ENCODE measurements at places on chromosomes 5 and 9.

DNA sequence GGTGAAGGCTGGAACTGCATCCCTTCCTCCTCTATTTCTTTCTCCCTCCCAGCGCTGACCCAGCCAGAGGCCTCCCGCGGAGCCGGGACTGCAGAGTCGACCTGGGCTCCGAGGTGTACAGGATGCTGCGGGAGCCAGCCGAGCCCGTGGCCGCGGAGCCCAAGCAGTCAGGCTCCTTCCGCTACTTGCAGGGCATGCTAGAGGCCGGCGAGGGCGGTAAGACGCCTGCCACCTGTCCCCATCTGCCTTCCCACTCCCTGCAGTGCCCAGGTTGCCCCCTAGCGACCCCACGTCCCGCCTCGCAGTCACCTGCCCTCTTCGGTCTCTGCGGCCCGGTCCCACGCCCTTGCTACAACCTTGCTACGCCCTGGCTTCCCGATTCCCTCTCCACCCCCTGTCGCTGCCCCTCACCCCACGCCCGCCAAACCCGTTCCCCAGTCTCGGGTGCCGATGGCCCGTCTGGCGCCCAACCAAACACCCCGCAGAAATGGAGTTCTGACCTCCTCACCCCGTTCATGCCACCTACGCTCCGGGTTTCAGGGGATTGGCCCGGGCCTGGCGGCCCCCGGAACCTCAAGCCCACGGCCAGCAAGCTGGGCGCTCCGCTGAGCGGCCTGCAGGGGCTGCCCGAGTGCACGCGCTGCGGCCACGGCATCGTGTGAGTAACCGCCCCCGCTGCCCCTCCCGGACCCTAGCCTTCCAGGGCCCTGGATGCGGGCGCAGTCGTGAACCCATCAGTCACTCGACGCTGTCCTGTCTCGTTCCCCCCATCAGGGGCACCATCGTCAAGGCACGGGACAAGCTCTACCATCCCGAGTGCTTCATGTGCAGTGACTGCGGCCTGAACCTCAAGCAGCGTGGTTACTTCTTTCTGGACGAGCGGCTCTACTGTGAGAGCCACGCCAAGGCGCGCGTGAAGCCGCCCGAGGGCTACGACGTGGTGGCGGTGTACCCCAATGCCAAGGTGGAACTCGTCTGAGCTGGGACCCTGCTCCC lies 14.1 kb downstream of the PDLIM4 start:
- no peak for DNase-seq

DNA sequence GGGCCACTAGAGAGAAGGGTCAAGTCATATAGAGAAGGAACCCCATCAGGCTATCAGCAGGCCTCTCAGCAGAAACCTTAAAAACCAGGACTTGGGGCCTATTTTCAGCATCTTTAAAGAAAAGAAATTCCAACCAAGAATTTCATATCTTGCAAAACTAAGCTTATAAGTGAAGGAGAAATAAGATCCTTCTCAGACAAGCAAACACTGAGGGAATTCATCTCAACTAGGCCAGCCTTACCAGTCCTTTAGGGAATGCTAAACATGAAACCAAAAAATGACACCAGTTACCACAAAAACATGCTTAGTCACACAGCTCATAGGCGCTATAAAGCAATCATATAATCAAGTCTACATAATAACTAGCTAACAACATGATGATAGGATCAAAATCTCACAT lies 407.1 kb downstream of the LRRC70 start:
- DNase-seq, result no peak

DNA sequence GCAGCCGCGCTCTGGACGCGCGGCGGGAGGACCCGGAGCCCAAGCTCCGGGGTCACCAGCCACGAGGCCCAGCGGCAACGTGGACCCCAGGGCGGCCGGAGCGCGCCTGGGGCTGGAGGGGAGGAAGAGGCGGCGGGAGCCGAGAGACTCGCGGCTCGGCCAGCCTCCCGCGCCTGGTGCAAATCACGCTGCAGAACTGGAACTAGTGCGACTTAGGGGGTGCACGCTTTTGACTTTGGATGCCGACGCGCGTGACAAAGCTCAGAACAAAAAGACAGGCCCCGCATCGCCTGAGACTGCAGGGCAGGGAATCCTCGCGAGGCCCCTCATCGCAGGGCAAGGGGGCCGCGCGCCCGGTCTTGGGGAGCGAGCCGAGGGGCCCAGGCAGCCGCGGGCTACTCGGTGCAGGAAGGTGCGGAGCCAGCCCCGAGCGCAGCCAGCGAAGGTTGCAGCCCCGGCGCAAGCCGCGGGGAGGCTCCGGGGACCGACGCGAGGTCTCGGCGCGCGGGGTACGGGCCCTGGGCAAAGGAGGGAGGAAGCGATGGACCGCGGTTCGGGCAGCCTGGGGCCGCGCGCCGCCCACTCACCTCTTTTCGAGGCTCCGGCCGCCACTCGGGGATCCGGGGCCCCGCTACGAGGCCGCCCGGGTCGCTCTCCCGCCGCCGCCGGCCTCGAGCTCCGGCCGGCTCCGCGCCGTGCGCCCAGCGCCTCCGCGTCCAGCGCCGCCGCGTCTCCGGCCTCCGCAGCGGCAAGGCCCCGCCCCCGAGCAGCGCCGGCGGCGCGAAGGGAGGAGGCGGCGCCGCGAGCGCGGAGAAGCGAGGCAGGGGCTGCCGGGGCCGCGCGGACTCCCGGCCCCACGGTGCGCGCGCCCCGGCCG lies at the start of gene GOLM1:
Gene GOLM1, minus strand, starts transcription at position 735 of the 877 bp plus-strand sequence. CDS start 20,238 bp downstream, outside the sequence.
- peak; percentile 68 for DNase-seq

- DNase-seq, result no peak
Measured at GRCh38 chr5:139763280-139763929, 32.2 kb upstream of the PSD2 start.

DNA sequence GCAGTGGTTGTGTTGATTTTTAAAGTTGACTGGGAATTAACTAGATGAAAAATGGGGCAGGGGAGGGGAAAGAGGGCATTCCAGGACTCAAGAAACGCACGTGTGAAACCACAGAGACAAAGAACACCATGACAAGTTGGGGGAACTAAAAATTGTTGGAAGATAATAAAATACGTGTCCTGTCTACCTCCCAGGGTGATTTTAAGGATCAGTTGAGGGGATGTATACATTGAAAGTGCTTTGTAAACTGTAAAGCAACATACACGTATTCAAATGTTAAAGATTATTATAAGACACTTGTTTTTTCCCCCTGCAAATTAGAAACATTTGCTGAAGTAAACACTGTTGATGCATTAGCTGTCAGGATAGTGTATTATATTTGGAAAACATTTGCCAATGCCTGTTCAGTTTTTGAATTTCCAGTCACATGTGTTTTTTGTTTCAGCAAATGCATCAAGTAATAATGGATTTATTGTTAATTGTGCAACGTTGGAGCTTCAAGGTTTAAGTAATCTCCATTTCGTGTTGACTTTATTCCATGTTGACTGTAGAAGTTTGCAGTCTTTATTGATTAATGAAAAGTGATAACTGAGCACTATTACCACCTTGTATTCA lies 412.7 kb downstream of the ACTL7B start:
- no peak for DNase-seq

- DNase-seq, result no peak
Measured at GRCh38 chr5:177421062-177421798, 5.2 kb upstream of the GRK6 start.

GRCh38 chr5:158569534-158569933 lies 530.2 kb downstream of the EBF1 start:
- DNase-seq, result no peak

DNA sequence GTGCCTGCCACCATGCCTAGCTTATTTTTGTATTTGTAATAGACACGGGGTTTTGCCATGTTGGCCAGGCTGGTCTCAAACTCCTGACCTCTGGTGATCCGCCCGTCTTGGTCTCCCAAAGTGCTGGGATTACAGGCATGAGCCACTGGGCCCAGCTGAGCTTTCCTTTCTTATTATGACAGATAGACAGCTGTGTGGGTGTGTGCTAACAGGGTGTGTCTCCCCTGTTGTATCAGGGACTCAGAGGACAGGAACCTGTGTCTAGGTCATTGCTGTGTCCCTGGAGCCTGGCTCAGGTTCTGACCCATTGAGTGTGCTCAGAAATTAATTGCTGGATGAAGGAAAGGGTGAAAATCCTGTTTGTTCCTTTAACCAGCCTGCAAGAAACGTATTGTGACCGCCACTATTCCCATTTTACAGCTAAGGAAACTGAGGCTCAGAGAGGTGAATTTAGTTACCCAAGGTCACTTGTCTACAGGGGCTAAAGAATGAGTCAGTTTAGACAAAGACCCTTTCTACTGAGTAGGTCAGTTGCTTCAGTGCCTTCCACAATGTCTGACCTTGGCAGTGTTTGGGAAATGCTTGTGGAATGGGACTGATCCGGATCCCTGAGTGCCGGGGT lies 16.8 kb downstream of the NCS1 start:
- no peak for DNase-seq

- DNase-seq, result no peak
Measured at GRCh38 chr5:111271885-111272284, 47.7 kb downstream of the CAMK4 start.

DNA sequence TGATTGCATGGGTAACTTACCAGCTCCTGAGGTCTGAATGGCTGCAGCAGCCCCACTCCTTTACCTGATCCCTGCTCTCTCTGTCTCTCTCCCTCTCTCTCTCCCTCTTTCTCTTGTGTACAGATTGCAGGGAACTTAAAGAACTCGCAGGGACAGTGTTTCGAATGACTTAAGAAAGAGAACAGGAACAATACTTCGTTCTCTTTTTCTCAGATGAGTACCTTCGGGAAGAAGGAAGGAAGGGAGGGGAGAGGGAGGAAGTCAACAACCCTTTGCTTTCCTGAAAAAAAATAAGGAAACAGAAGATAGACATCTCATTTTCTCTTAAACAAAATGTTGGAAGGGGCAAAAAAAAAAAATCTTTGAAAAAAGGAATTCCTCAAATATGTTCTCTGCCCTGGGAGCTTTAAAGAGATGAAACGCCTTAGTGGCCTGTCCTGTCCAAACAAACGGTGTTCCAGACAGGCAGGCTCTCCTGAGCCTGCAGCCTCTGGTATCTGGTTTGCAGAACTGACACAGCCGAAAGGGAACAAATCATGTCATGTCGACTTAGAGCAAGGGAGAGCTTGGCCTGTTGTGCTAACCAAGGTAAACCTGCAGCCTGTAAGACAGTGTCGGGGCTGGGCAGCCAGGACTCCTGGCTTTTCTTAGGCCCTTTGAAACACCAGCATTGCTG lies at the start of gene ZNF366:
Gene ZNF366, minus strand, starts transcription at position 180 of the 676 bp plus-strand sequence. CDS start 45,914 bp downstream, outside the sequence.
- no peak for DNase-seq

- peak; percentile 22 for DNase-seq
Measured at GRCh38 chr5:72018143-72018803, 89.0 kb upstream of the MAP1B start.

DNA sequence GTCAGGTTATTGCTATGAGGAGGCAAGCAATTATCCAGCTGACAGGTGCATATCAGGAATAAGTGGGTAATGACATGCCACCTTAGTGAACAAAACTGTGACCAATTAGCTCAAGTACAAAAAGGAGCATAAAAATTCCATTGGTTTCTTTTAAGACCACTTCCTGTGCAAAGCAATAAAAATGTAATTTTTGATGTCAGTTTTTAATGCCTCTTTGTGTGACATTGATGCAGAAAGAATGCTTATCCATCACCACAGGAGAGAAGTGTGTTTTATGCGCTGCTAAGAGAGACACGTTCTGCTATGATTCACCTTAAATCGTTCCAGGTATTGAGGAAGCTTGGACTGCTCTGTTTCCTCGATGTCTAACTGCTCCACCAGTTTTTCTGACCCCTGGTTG lies 96.7 kb downstream of the MRPS27 start:
- no peak for DNase-seq

DNA sequence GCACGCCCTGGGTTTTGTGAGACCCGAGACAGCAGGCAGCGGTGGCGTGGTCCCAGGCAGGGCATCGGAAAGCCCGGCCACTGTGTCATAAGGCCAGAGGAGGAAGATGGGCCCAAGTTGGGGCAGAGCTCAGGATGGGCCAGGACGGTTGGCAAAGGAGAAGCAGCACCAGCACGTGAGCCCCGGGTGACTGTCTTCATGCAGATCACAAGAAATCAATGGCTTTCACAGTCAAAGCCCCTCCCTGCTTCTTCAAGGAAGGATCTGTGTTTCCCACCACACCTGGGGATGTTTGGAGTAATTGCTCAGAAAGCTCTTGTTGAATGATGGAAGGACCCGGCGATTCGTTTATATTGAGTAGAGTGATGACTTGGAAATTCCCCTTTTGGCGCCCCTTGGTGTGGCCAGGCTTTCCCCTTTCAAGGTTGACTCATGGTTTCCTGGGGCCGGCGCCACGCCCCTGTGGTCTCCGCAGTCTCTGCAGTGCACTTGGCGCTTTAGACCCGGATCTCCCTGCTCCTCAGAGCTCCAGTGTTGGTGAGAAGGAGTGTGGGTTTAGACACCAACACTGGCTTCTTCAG lies 52.1 kb downstream of the IL31RA start:
- DNase-seq, result peak; percentile 53

DNA sequence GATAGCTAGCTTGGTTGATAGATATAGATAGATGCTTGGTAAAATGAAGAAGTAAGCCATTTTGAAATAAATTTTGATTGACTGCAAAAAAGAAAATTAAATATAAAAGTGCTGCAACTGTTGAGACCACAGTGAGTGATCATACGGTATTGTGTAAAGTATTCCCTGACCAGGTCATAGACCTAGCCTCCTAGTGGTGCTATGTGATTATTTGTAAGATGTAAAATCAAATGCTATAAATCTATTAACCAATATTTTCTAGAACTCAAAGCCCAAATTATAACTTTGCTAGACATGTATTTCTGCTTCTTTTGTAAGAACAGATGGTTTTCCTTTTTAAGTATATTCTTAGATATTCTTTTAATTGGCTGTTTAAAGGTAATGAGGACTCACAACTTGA lies 480.2 kb upstream of the PTPRD start:
- no peak for DNase-seq

DNA sequence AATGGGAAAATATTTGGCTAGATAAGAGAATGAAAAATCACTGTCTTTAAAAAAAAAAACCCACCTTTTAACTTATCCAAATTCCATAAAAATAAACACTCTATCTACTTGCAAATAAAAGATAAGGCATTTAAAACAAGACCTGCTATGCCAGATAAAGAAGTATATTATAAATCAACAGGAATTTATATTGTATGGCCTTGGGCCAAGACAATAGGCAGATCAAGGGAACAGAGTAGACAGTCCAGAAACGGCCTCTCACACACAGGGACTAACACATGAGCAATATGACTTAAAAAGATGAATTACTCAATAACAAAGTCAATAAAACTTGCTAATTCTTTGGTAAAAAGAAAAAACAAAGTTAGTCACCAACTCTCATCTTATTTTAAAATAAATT lies 34.7 kb upstream of the ICE1 start:
- DNase-seq, result no peak

DNA sequence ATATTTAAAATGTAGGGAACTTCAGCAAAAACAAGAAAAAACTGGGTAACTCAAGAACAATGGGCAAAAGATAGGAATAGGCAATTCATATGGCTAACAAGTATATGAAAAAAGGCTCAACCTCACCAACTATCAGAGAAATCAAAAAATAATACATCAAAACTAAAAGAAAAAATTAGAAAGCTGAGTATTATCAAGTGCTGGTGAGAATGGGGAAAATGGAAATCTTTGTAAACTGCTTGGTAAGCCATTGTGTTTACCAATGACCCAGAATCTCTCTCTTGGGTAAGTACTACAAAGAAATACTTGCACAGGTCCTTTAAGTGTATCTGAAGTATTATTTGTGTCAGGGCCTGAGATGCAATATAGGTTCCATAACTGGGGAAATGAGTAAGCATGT lies 27.0 kb downstream of the ABHD17B start:
- no peak for DNase-seq

Data from Caki2 (cell line).